NCI-H2029 (cell line): ENCODE measurements at places on chromosomes 12 and 14.

DNA sequence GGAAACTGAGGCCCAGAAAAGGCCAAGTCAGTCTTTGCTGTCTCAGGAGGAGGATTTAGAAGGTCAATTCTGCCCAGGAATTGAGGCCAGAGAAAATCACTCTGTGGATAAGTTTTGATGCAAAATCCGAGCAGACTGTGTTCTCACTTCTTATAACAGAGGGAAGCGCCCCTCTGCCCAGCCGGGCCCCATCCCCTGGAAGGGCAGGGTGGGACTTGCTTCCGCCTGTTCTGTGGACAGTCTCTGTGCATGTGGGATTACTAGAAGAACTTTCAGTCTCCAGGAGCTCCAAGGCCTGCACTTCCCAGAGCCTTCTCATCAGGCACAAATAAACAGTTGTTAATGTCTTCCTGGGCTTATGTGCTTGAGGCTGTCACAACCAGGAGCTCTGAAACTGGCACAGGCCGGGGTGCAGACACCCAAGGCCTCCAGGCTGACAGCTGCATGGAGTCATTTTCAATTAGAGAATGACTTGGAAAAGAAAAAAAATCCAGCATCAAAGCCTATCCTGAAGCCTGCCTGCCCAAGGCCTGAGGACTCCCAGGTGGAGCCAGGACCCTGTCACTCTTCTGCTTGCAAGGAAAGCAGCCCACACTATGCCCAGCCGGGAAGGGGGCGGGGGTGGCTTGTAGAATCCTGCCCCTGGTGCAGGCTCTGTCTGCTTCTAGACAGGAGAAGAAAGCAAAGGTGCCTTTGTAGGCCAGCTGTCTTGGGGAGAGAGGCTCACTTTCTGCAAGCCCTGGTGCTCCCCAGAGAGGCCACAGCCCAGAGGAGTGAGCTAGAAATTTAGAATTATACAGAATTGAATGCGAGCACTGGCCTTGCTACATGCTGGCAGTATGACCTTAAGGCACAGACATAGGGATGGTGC lies 84.7 kb downstream of the NTF3 start:
- DNase-seq = no peak

GRCh38 chr12:27623645-27624044 lies 72.6 kb upstream of the REP15 start:
- DNase-seq = no peak

GRCh38 chr14:27063959-27064358 lies 466.1 kb upstream of the NOVA1 start:
- DNase-seq = no peak

GRCh38 chr12:132806857-132807256 lies 21.8 kb downstream of the GOLGA3 start:
- no peak for DNase-seq

DNA sequence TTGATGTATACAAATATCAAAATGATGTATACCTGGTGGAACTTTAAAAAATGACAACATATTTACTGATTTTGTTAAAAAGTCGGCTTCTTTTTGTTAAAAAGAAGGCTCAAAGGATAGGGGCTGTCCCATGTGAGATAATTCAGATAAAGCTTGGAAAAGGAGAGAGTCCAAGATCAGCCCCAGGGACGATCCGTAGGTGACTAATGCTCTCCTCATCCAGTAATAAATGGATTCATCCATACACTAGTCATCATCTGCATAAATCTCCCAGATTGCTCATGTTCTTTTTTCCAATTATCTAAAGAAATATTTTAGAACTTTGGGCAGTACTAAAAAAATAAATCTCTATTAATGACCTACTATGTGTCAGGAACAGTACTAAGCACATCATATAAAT lies 23.4 kb upstream of the FSCB start:
- no peak for DNase-seq

DNA sequence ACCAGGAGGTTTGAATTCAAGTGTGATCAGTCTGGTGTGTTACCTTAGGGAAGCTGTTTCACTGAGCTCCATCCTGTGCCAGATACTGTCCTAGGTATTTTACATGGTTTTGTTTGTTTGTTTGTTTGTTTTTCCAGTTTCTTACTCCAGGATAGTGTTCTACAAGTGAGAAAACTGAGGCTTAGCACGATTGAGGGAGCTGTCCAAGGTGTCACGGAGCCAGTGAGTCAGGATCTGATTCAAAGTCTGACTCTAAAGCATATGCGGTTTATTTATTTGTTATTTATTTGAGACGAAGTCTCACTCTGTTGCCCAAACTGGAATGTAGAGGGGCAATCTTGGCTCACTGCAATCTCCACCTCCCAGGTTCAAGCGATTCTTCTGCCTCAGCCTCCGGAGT lies 79.7 kb upstream of the GNG2 start:
- no peak for DNase-seq

DNA sequence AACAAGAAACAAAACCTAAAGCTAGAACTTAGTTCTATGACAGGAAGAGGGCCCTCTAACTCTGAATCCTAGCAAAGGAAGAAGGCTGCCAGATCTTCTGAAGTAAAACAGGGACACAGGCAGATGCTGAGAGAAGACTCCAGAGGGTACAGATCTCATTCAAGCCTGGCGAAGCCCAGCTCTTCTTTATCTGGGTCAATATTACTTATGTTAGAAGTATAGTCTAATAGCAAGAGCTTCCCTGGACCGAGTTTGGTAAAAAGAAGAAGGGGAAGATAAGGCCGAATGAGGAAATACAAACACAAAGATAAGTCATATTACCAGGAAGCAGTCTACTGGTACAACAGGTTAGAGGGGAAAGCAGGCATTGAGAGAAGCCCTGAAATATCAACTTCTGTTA lies 79.9 kb upstream of the CCDC91 start:
- DNase-seq = no peak

DNA sequence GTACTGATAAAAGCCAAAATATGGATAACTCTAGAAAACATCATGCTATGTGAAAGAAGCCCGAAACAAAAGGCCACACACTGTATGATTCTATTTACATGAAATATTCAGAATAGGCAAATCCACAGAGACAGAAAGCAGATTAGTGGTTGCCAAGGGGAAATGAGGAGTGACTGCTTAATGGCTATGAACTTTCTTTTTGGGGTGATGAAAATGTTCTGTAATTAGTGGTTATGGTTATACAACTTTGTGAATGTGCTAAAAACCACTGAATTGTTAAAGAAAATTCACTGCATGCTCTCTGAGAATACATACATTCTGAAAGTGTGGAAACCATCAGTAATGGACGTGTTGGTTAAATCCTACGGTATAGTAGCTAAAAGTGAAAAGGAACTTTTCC lies 39.9 kb upstream of the STON2 start:
- no peak for DNase-seq

DNA sequence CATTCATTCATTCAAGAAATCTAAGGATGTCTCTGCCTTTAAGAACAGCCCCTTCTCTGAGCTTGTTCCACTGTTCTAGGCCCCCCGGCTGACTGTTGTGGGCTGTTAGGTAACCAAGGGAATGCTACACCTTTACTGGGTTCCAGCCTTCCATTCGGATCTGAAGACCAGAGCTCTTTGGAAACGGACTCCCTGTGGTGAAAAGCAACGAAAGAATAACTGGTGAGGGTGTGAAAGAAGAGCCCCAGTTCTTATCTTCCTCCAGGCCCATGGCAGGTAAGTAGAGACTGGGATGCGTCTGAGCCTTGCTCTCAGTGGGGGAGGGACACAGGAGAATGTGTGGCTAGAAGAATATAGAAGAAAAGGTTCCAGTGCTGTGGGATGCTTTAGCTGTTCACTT lies 207.4 kb downstream of the TMEM132D start:
- no peak for DNase-seq

DNA sequence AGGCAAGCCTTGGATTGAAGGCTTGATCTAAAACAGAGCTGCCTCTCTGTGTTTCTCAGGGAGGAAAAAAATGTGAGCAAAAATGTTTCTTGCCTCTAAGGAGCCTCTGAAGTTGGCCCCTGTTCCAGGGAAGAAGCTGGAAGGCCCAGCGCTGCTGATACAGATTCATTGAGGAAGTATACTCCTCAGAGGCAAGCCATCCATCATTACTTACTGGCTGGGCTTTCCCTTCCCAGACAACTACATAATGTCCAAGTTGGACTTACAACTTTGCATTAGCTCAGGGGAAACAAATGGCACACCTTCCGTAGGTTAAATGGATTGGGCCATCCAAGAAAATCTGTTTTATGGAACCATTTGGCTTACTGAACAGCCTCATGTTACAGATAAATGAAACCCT lies 263.7 kb upstream of the SEL1L start:
- no peak for DNase-seq

DNA sequence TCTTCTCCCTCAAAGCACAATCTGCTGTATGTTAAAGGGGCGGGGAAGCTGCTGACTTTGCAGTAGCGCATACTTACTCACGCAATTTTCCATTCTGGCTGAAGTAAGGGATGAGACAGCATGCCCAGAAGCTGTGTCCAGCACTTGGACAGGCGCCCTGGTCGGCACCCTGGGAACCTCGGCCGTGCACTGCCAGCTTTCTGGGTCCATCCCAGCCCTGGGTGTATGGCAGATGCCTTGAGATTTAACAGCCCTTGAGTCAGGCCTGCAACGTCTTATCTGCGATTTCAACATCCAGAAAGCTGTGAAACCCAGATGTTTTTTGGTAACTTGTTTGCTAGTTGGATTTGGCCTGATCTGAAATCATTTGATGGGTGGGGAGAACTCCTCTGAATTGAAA lies 16.1 kb downstream of the EML1 start:
- DNase-seq = no peak

- no peak for DNase-seq
Observed at GRCh38 chr12:121770388-121770787, 23.1 kb downstream of the RHOF start.

DNA sequence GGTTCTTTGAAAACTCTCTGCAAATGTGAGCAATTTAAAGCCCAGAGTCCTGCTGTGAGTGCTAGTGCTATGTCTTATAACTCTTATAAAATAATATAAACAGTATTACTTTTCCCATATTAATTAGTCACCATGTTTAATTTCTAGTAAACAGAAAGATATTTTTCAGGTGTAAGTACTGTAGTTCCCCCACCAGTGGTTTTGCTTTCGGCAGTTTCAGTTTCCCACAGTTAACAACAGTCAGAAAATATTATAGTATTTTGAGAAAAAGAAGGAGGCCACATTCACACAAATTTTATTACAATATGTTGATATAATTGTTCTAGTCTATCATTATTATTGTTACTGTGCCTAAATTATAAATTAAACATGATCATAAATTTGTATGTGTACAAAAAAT lies 800.5 kb downstream of the LRFN5 start:
- no peak for DNase-seq

DNA sequence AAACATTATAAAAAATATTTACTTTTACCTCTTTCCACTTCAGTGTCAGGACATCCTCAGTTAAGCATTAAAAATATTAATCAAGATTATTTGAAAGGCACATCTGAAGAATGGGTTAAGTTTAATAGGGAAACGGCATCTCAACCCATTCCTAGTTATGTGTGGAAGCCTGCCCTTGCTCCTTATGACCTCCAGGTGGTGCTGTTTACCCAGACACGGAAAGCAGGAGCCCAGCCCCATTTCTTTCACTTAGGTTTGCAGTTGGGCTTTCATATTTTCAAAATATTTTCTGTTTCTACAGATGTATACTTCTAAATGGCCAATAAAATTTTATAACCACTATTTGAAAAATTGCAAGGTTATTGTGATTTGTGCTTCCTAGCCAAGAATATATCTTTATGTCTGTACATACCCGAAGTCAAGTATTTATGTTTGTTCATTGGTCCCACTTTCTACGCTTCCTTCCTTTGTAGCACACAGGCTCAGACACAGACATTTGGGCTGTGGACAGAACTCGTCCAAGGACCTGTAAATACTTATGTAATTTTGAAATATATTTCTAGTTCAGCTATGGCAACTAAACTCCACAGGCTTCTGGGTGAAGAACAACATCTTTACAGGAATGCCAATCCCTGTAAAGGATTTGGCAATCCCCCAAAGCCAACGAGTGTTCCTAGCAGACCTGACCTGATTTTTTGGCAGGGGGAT lies 247.1 kb downstream of the AKAP6 start:
- DNase-seq = peak; percentile 89

GRCh38 chr12:116626153-116626552 lies 67.0 kb downstream of the MAP1LC3B2 start:
- DNase-seq = no peak

DNA sequence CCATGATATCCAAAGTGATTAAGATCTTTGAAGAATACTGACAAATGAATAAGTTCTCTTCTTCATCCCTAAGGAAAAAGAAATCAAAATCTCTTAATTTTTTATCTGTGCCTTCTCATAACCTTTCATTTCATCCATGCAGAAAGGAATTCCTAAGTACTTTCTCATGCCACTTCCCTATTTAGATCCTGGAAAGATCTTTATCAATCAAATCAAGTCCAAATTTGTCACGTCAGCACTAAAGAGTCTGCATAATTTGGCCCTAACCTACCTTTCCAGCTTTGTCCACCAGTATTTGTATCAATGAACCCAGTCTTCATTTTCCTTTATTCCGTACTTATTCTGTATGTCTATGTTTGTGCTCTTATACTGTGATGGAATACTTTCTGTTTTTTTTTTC lies 41.2 kb downstream of the VEZT start:
- no peak for DNase-seq

- no peak for DNase-seq
Observed at GRCh38 chr12:100473716-100474150, at the start of gene NR1H4. TSS of gene NR1H4 (plus strand) at chr12:100473866. CDS start at chr12:100493324, 19,458 bp downstream.

- DNase-seq = no peak
Observed at GRCh38 chr14:75280831-75281653, 2.4 kb downstream of the FOS start.

GRCh38 chr14:47720281-47720680 lies 44.9 kb upstream of the MDGA2 start:
- no peak for DNase-seq

- DNase-seq = no peak
Observed at GRCh38 chr12:95790917-95791849, 619 bp upstream of the NTN4 start.

GRCh38 chr12:51389302-51389999 lies 1.8 kb downstream of the GALNT6 start:
- DNase-seq = peak; percentile 39

DNA sequence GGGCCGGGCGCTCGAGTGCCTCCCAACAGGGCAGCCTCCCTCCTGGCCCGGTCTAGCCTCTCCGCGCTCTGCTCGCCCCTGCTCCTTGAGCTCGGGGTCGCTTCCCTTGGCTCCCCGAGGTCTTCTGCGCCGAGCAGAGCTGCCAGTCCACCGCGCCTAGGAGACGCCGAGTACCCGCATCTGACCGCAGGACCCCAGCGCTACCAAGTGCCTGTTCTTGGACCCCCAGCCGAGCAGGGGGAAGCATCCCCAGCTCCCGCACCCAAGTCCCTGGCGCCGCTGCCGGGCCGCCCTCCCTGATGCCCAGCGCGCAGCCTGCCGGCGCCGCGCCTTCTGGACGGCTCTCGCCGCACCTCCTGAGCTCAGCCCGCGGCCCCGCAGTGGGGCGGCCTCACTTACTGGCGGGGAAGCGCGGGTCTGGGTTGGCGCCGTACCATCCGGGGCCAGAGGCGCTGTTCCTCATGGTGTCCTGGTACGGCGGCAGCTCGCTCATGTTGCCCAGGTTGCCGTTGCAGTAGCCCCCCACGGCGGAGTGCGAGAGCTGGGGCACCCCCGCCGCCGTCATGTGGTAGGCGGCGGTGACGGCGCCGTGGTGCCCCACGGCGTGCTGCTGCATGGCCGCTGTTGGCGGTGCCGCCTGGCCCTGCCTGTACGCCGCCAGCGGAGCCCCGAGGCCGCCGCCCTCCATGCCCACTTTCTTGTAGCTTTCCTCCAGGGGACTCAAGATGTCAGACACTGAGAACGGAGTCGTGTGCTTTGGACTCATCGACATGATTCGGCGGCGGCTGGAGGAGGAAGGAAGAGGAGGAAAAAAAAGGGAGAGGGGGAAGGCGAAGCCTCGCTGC lies 1.2 kb downstream of the NKX2-1 start:
- peak; percentile 96 for DNase-seq
